ENCODE measurements at places on chromosomes 5 and 9. TPM values are rescaled to one million over a fixed set of nuclear protein-coding genes. Genes with fewer than 3 reads are reported as not detected.

GRCh38 chr5:143208365-143208641 lies 195.2 kb downstream of the NR3C1 start:
- no peaks in the 10 kb centered on the region for H3K36me3 ChIP-seq
- no peak for DNase-seq
- H3K27me3 ChIP-seq = no peaks in the 10 kb centered on the region
- peak overlapping the region; percentile 21 for H3K4me3 ChIP-seq
- peak overlapping the region; percentile 94 for H3K27ac ChIP-seq

DNA sequence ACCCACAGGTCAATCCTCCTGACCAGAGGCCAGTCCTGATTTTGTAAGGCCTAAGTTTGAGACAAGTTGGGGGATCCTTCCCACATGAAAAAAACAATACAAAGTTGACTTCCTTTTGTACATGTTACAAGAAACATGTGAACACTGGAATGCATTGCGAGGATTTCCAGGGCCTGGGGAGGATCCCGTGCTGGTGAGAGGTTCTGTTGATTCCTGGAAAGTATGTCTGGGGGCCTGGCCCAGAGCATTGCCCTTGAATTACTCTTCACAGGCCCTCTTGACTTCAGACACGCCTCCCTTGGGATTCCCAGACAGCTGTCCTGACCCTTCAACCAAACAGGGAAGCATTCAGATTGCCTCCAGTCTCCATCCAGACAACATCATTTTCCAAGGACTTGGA lies 234.2 kb upstream of the IRX2 start:
- no peak for DNase-seq
- H3K4me3 ChIP-seq = no peak overlapping the region
- no peaks in the 10 kb centered on the region for H3K27me3 ChIP-seq
- H3K4me1 ChIP-seq = no peaks in the 10 kb centered on the region
- no peak overlapping the region for H3K27ac ChIP-seq

DNA sequence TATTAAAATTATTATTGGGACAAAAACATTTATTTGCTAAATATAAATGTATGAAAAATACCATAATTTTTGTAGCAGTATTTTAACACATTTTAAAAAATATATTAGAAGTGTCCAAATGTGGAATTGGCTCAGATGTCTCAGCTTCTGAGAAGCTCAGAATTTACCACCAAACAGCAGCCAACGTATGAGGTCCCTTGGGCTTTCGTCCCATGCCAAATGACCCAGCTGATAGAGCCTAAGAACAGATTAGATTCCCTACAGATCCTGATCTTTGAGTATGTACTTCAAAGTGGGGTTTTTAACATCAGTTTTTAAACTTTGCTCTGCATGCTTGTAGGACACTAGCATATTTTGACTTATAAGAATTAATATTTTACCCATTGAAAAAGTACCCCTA lies 77.3 kb upstream of the RPS23 start:
- no peak overlapping the region for H3K27ac ChIP-seq

GRCh38 chr9:121784731-121785411 lies 133.4 kb downstream of the DAB2IP start:
- no peaks in the 10 kb centered on the region for H3K36me3 ChIP-seq
- H3K4me1 ChIP-seq = no peaks in the 10 kb centered on the region
- peaks cover 8% of the 10 kb centered on the region for H3K27me3 ChIP-seq
- DNase-seq = no peak

- DNase-seq = no peak
- H3K4me1 ChIP-seq = no peaks in the 10 kb centered on the region
- H3K4me3 ChIP-seq = no peak overlapping the region
- H3K36me3 ChIP-seq = no peaks in the 10 kb centered on the region
- H3K27ac ChIP-seq = no peak overlapping the region
Measured at GRCh38 chr5:37889612-37890317, 49.9 kb upstream of the GDNF start.

DNA sequence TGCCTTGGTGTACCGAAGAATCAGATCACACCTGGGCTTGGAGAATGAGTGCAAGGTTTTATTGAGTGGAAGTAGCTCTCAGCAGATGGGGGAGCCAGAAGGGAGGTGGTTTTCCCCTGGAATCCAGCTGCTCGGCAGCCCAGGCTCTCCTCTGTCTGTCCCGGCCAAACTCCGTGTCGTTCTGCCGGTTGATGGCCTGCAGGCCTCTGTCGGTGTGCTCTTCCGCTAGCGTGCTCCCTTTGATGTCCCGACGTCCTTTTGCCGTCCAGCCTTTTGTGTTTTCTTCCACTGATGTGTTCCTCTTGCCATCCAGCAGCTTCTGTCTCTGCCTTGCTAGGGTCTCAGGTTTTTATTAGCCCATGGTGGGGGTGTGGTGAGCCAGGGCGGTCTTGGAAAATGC lies 28.0 kb upstream of the MIER3 start:
- no peaks in the 10 kb centered on the region for H3K36me3 ChIP-seq
- no peak overlapping the region for H3K4me3 ChIP-seq
- peaks cover 5% of the 10 kb centered on the region for H3K4me1 ChIP-seq
- no peak for DNase-seq

GRCh38 chr9:130713286-130713960 lies 19.8 kb downstream of the EXOSC2 start:
- H3K4me3 ChIP-seq = peak overlapping the region; percentile 98
- no peaks in the 10 kb centered on the region for H3K27me3 ChIP-seq
- H3K27ac ChIP-seq = peak overlapping the region; percentile 96
- H3K4me1 ChIP-seq = no peaks in the 10 kb centered on the region
- DNase-seq = no peak
- H3K36me3 ChIP-seq = no peaks in the 10 kb centered on the region

DNA sequence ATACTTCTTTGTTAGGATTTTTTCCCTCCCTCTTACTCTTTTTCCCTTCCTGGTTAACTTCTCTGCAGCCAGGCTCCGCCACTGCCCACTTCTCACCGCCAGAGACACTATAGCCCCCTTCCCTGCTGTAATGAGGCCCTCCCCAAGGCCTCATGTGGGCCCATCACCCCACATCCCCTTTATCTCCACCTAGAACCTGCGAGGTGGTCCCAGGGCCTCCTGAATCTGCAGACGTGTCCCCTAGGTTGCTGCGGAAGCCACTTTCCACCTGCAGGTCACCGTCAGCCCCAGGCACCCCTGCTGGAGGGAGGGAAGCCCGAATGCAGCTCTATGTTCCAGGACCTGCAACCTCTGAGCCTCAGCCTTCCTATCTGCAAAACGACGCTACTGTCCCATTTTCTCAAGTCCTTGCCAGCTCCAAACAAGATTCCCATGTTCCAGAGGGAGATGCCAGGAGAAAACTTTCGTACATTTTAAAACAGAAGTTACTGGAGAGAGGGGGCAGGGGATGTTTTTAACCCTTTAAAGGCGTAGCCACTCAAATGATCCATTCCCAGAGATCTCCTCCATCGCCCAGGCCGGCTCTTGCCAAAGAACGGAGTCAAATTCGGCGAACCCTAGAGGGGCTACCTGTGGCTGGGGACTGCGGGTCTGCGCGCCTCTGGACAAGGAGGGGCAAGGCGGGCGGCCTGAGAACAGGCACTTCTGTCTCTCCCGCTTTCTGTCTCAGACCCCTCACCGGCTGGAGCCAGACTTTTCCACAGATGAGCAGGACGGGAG lies 929 bp downstream of the SH3PXD2B start:
- H3K4me3 ChIP-seq = no peak overlapping the region
- H3K36me3 ChIP-seq = no peaks in the 10 kb centered on the region

- no peaks in the 10 kb centered on the region for H3K4me1 ChIP-seq
- no peak overlapping the region for H3K27ac ChIP-seq
- no peaks in the 10 kb centered on the region for H3K27me3 ChIP-seq
- DNase-seq = no peak
- H3K36me3 ChIP-seq = no peaks in the 10 kb centered on the region
Measured at GRCh38 chr5:7317751-7318150, 78.2 kb upstream of the ADCY2 start.

- no peak overlapping the region for H3K27ac ChIP-seq
- no peak overlapping the region for H3K4me3 ChIP-seq
- DNase-seq = no peak
- no peaks in the 10 kb centered on the region for H3K27me3 ChIP-seq
- H3K36me3 ChIP-seq = no peaks in the 10 kb centered on the region
Measured at GRCh38 chr9:94921092-94921471, 194.6 kb downstream of the AOPEP start.

DNA sequence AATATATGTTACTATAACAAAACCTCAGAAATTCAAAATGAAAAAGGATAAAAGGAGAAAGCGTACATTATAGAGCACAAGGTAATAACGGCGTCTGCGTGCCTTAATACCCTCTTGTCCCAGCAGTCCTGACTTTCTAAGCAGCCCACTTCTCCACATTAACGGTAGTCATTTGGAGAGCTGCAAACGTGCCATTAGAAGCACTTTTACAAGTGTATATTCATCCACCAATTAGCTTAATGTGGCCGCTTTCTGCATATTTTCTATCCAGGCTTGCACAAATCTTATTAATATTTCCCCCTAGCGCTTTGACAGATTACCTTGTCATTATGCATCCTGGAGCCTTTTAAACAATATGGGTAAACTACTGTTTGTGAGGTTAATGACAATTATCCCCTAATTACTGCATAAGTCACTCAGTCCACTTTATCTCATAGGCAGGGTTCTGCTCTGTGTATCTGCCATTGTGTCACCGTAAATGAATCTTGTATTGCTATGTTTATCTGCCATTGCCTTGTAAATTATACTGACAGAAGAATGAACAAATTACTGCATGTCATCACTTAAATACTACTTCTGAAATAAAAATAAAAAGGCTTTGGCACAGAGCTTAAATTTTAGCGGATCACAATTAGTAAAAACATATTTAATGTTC lies 421.3 kb downstream of the BNC2 start:
- DNase-seq = no peak
- H3K27me3 ChIP-seq = no peaks in the 10 kb centered on the region
- no peak overlapping the region for H3K4me3 ChIP-seq
- H3K27ac ChIP-seq = no peak overlapping the region

DNA sequence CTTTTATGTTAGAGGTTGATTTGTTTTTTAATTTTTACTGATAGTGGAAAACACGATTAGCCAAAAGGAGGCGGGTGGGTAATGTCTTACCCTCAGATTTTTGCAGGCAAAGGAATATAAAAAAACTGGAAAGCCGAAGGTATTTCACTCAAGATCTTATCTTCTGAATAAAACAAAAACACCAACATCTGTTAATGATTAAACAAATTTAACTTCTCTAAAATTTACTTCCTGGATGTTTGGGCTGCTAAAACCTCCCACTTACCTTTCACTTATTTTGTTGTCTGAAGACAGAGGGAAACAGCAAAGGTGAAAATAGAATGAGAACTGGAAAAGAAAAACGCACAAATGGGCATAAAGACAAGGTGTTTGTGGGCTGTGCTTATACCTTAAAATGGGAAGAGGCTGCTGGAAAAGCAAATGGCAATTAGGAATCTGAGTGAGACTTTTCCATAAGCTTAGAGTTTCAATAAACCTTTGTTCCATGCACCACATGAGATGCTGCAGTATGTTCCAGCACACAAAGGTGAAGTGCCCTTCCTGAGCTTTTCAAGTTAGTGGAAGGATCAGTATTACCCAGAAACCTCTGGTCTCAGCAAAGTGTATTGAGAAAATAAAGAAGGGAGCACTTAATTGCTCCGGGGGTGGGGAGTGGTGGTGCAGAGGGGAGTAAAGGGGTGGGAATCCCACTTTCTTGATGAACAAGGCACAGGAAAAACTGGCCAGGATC lies 298.3 kb downstream of the BNC2 start:
- no peak overlapping the region for H3K27ac ChIP-seq
- H3K4me3 ChIP-seq = no peak overlapping the region
- no peaks in the 10 kb centered on the region for H3K27me3 ChIP-seq

DNA sequence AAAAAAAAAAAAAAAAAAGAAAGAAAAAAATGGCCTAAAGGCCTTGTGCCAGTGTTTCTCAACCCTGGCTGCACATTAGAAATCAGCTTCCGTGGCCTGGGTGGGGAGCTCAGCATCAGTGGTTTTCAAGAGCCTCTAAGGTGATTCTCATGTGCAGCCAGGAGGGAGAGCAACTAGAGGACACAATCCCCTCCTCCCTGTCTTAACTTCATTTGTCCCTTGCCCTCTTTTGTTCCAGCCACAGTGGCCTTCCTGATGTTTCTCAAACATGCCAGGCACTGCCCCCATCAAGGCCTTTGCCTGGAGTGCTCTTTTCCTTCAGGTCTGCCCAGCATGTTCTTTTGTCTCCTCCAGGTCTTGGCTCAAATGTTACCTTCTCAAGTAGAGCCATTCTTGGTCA lies 42.4 kb downstream of the HOMER1 start:
- H3K36me3 ChIP-seq = no peaks in the 10 kb centered on the region
- no peak for DNase-seq
- no peak overlapping the region for H3K4me3 ChIP-seq
- H3K27ac ChIP-seq = no peak overlapping the region

DNA sequence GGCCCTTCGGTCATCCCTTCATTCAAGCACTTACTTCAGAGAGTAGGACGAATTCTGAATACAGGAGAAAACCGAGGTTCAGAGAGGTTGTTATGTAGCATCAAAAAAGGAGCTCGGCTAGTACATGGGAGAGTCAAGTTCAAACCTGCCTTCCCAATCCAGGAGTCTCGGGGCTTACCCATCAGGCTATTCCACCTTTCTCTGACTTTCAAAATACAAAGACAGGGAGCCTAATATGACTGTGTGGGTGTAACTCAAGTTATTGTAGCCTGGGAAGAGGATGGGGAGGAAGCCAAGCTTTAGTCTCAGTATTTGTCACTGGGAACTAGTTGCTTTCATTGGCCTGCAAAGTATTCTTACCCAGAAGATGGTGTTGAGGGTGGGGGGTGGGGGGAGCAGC lies 274.8 kb upstream of the PANK3 start:
- no peak overlapping the region for H3K4me3 ChIP-seq
- DNase-seq = no peak
- no peak overlapping the region for H3K27ac ChIP-seq
- no peaks in the 10 kb centered on the region for H3K4me1 ChIP-seq
- H3K36me3 ChIP-seq = no peaks in the 10 kb centered on the region
- peaks cover 2% of the 10 kb centered on the region for H3K27me3 ChIP-seq

DNA sequence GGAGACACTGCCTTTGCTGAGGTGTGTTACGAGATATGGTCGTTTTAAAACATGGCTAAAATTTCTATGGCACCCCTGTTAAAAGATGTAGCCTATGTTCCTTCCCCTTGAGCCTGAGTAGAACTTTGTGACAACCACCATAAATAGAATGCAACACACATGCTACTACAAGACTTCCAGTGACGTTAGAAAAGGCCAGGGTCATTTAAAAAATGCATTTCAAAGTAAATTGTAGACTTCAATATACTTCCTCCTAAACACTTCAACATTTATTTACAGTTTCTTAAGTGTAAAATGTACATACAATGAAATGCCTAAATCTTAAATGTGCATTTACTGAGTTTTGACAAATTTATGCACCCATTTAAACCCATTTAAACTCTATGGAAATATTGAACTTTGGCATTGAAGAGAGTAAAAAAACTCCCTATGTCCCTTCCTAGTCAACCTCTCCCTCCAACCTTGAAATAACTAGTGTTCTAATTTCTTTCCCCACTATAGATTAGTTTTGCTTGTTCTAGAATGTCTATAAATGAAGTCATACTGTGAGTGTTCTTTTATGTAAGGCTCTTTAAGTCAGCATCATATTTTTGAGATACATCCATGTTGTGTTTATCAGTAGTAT lies 160.5 kb downstream of the SLC12A2 start:
- no peaks in the 10 kb centered on the region for H3K27me3 ChIP-seq
- no peak for DNase-seq
- H3K4me3 ChIP-seq = no peak overlapping the region
- no peaks in the 10 kb centered on the region for H3K4me1 ChIP-seq
- H3K27ac ChIP-seq = no peak overlapping the region

Gene PAX5
- 32.6 TPM for polyA plus RNA-seq

Gene LCN15
- polyA plus RNA-seq = 0.67 TPM

Gene FOXI1
- polyA plus RNA-seq = not detected

Gene FAM78A
- 8.2 TPM for polyA plus RNA-seq

Gene GPR151
- not detected for polyA plus RNA-seq

Gene PDCD1LG2
- polyA plus RNA-seq = 3.5 TPM

Gene SMIM33
- not detected for polyA plus RNA-seq

All from GM12878 (cell line).